Left lung (tissue), 14 donors: ENCODE measurements at places on chromosomes 2 and 18. TPM values are rescaled to one million over a fixed set of nuclear protein-coding genes. Genes with fewer than 3 reads are reported as not detected.

The PLEKHH2 gene
- 199 TPM for polyA plus RNA-seq

The STAT4 gene
- 6.5 TPM for polyA plus RNA-seq

The SLC14A1 gene
- 1.7 TPM for polyA plus RNA-seq

The CYS1 gene
- polyA plus RNA-seq: 18.8 TPM

The NT5C1B gene
- 1.2 TPM for polyA plus RNA-seq

DNA sequence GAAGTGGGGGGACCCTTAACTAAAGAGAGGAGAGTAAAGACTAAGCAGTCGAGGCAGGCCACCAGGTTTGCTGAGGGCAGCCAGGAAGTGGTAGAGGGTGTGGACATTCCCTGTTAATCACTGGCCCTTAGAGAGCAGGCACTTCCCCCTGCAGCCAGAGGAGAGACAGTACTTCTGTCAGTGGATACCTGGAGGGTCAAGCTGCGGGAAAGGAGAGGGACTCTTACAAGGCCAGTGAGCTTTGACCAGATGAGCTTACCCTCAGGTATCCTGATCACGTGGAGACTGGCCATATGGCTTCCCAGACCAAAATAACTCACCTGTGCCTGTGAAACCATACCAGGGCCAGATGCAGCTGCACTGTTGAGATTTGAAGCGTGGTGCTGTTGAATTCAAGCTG is 28.6 kb downstream of the ITGA6 start:
- no peak overlapping the region for H3K27ac ChIP-seq
- H3K27me3 ChIP-seq: no peaks in the 10 kb centered on the region
- peaks cover 42% of the 10 kb centered on the region for H3K4me1 ChIP-seq
- no peak overlapping the region for H3K4me3 ChIP-seq

DNA sequence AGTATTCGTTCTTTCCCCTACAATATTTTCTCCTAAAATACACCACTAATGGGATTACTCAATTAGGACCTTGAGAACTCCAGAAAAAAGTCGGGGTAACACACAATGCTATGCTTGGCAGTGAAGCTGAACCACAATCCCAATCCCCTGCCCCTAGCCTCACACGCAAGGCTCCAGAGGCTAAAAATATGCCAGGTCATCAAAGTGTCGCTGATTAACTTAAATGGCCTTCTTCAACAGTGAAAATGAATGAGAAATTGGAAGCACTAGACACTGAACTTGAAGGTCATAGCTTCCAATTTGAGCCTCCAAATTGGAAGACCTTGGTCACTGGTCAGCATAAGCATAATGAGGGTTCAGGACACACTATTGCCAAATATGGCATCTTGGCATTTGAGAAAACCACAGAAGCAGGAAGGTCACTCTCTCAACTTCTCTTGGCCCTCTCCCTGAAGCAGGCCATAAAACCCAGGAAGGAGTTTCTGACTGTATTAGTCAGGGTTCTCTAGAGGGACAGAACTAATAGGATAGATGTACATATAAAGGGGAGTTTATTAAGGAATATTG is 86.0 kb upstream of the SATB2 start:
- H3K27me3 ChIP-seq: no peaks in the 10 kb centered on the region
- no peaks in the 10 kb centered on the region for H3K4me1 ChIP-seq
- no peak for DNase-seq
- no peak overlapping the region for H3K27ac ChIP-seq

GRCh38 chr18:7901657-7902056 is 334.5 kb downstream of the PTPRM start:
- H3K4me1 ChIP-seq: no peaks in the 10 kb centered on the region
- H3K27ac ChIP-seq: peak overlapping the region; percentile 29
- H3K4me3 ChIP-seq: no peak overlapping the region
- no peaks in the 10 kb centered on the region for H3K27me3 ChIP-seq
- H3K36me3 ChIP-seq: no peaks in the 10 kb centered on the region
